Glomerular endothelial cell (primary cell): ENCODE measurements at places on chromosomes 5 and 9.

GRCh38 chr5:169745441-169746146 is 108.5 kb downstream of the DOCK2 start:
- no peak for DNase-seq

- no peak for DNase-seq
These were observed 2.9 kb downstream of the PLCXD3 start for GRCh38 chr5:41507501-41507900.

DNA sequence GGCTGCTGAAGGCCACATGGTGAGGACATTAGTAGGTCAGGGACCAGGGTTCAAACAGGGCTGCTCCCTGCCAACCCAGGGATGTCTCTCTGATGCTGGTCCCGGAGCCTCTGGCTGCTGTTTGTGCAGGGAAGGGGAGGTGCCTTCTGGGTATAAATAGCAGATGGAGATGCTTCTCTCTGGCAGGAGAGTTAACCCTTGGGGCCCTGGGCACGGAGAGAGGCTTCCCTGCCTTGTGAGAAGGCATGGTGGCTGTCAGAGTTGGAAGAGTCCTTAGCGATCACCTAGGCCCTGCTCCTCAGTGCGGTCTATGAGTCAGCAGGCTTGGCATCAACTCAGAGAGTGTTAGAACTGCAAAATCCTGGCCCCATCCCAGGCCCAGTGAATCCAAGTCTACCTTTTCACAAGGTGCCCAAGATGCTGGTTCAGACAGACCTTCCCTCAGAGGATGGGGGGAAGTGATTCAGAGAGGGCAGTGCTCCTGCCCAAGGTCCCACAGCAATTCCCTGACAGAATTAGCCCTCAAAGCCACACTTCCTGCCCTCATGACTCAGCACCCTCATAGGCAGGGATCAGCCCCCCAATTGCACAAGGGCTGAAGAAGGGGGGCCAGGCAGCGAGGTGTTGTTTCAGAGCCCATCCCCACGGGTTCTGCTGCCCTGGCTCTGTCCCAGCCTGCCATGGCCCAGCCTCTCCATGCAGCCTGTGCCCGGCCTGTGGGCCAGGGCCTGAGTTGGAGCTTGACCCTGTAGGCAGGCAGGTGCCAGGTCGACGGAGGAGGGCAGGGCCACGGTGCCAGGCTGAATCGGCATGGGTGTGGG is 25.6 kb downstream of the CAMK2A start:
- DNase-seq: no peak

- DNase-seq: no peak
These were observed 5.0 kb upstream of the C1QTNF3 start for GRCh38 chr5:34047774-34048572.

DNA sequence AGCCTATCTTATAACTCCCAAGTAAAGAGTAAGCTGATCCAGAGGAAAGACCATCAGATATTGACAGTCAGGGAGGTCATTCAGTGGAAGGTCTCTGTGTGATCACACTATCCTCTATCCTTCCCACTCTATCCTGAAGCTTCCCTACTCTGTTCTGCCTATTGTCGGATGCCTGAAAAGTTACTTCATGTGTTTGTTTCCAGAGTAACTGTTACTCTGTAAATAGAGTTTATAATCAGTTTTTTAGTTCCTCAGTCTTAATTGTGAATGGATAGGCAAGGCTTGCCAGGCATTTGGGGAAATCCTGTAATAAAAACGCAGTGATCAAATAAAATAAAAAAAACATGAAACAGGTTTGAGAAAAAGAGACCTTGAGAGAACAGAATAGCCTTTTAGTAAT is 79.8 kb downstream of the XRCC4 start:
- DNase-seq: no peak

- DNase-seq: no peak
These were observed 771 bp upstream of the TMEM171 start for GRCh38 chr5:73119451-73120157.

DNA sequence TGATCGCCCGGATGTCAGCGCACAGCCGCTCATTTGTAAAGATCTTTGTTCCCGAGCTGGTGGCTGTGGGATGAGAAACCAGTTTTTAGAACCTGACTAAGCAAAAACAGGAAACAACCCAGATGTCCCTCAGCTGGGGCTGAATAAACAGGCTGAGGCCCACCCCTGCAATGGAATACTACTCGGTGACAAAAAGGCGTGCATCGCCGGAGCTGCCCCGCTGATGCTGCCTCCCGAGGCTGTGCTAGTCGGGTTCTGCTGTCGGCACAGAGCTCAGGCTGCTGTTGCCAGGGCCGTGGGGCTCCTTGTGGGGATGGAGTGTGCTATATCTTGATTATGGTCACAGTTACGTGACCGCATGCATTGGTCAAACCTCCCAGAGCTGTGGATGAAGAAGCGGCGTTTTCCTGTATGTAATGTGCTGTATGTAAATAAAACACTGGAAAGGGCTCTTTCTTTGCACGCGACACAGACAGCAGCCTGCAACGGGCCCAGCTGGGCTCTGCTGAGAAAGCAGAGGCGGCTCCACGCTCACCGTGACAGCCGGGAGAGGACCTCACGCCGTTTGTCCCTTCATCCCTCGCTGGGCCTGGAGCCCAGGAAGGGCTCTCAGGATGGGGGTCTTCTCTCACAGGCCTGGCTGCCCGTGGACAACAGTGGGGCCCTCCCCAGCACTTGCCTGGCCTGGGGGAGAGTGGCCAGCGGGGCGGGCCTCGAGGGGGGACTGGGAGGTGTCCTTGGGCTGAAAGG is 51.5 kb upstream of the RNU6ATAC start:
- DNase-seq: no peak

DNA sequence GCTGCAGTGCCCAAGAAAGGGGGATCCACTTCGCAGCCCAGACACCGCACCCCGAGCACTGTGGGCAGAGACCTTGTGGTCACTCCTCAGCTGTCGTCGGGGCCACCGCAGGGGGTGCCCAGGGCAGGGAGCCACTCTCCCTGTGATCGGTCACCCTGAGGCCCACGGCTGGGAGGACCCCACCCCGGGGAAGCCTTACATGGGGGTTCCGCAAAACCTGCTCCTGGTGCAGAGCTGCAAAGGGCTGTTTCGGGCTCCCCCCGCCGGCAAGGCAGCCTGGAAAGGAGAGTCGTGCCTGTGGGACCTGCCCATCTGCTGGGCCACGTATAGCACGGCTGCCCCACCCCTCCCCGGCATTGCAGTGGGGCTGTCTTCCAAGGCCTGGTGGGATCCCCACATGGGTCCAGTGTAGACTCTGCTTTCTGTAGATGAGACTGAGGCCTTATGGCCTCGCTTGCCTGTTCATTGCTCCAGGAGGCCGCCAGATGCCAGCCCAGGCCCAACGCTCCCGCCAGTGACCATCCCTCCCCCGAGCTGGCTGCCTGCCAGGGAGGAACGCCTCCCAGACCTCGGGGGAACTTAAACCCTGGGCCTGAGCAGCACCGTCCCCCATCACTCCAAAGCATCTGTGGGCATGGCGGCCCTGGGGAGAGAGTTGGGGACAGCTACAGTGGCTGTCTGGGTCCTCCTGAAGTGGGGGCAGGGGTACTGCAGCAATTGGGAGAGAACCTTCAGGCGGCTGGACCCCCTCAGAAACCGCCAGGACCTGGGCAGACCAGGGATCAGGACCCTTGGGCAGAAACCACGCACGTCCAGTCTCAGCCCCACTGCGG is 1.6 kb upstream of the DNLZ start:
- no peak for DNase-seq

DNA sequence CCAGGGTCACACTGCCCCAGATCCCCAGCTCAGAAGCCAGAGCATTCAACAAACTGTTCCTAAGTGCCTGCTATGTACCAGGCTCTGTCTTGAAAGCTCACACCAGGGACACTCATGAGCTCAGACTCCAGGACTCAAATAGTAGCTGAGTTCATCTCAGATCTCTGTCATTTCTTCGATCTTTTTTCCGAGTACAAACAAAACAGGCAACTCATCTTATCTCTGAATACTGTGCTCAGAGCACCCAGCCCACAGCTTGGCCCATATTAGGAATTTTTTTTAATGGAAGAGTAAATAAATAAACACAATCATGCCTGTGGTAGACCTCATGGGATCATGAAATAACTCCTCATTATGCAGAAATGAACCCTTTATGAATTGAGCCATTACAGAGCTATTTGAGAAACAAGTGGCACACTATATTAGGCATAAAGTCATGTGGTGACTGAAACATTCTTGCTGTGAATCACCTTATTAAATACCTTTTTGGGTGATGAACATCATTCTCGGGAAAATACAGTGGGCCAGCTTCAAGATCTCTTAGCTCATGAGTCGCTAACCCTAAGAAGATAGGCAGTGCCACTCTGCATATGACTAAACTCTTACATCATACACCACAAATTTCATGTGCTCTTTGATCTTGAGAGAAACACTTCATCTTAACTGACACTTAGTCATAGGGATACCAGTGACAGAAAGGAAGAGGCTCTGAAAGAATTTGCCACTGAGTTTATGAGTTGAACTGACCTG is 9.9 kb downstream of the SH3RF2 start:
- DNase-seq: no peak

- no peak for DNase-seq
These were observed 24.6 kb upstream of the CER1 start for GRCh38 chr9:14747111-14747510.

- DNase-seq: no peak
These were observed 173.4 kb downstream of the SPOCK1 start for GRCh38 chr5:137325721-137326120.

DNA sequence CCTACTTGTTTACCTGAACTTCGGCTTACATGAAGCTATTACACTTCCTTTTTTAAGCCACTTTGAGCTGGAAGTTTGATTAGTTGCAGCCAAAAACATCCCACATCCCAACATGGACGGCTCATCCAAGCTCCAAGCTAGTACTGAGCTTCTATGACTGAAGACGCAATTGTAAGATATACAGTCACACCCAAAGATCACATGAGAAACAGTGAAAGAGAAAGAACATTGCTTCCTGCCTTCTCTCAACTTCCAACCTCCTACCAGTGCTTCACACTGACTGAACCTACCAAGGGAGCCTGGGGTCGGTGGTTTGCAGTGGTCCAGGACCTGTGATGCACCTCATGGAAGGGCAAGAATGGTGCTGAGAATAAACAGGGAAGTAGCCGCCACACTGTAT is 27.4 kb upstream of the ADRA1B start:
- DNase-seq: no peak

DNA sequence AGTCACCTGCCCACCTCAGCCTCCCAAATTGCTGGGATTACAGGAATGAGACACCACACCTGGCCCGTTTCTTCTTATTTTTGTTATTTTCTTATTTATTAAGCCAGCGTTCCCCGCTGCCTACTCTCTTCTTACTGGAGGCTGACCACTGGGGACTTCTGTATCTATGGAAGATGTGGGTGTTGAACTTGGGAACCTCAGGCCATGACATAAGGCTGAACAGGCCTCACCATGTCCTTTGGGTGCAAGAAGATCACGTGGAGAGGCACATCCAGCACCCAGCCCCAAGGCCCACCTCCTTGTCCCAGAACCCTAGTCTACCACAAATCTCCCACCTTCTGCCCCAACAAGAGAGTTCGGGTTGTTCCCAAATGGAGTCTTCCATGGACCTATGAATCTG is 59.4 kb upstream of the NEK6 start:
- DNase-seq: no peak

DNA sequence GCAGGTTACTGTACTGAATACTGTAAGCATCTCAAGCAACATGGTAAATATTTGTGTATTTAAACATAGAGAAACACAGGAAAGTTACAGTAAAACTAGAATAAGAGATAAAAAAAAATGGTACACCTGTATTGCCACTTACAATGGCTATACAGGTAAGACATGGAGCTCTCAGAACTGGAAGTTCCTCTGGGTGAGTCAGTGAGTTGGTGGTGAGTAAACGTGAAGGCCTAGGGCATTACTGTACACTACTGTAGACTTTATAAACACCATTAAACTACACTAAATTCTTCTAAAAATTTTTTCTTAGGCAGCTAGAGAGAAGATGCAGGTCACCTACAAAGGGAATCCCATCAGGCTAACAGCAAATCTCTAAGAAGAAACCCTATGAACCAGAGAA is 872.9 kb downstream of the TAF11L14 start:
- no peak for DNase-seq

DNA sequence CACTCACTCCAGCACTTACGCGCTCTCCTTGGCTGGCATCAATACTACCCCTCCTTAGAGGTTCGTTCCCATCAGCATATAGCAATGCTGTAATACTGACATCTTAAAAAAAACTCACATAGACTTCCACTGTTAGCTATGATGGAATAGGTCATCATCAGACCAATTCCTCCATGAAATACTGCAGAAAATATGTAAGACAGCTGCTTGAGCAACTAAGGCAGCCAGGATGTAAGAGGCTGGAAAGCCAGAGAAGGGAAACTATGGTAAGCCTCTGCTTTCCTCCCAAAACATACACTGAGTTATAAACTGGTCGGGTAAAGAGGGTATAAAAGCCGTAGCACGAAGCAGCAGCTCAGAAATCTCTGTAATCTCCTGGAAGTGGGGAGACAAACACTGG is 33.5 kb downstream of the AUH start:
- DNase-seq: no peak
